ENCODE measurements at places on chromosomes 2 and 18.

DNA sequence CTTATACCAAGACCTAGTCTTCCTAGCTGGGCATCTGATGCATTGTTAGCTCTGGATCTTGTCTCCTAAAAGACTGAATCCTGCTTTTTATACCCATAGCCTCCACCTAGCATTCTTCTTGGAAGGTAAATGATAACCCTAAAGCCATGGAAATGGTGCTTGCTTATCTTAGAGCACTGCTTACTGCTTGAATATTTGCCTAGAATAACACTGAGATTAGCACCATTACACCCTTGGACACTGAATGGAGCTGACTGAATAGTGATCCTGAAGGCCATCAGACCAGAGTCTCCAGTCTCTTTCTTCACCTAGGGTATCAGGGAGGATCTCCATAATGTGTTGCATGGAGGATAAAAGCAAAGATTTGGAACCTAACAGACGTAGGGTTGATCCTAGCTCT is 50.3 kb upstream of the UGP2 start:
- H3K27me3 ChIP-seq = no peaks in the 10 kb centered on the region
- no peaks in the 10 kb centered on the region for H3K36me3 ChIP-seq
- DNase-seq = no peak
- no peak overlapping the region for H3K27ac ChIP-seq
- H3K4me1 ChIP-seq = no peaks in the 10 kb centered on the region
- no peak overlapping the region for H3K4me3 ChIP-seq

- H3K4me1 ChIP-seq = no peaks in the 10 kb centered on the region
- no peak overlapping the region for H3K27ac ChIP-seq
- DNase-seq = no peak
- no peak overlapping the region for H3K4me3 ChIP-seq
- H3K36me3 ChIP-seq = no peaks in the 10 kb centered on the region
These were observed 233.2 kb upstream of the SMAD7 start for GRCh38 chr18:49183921-49184320.

DNA sequence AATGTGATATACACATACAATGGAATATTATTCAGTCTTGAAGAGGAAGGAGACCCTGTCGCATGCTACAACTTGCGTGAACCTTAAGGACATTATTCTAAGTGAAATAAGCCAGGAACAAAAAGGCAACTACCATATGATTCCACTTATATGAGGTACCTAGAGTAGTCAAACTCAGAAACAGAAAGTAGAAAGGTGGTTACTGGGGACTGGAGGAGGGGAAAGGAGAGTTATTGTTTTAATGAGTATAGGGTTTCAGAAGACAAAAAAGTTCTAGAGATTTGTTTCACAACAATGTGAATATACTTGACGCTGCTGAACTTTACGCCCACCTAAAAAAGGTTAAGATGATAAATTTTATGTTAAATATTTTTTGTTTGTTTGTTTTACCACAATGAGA is 47.0 kb downstream of the CXCR4 start:
- DNase-seq = no peak
- H3K27me3 ChIP-seq = no peaks in the 10 kb centered on the region
- no peak overlapping the region for H3K27ac ChIP-seq
- H3K4me1 ChIP-seq = no peaks in the 10 kb centered on the region

DNA sequence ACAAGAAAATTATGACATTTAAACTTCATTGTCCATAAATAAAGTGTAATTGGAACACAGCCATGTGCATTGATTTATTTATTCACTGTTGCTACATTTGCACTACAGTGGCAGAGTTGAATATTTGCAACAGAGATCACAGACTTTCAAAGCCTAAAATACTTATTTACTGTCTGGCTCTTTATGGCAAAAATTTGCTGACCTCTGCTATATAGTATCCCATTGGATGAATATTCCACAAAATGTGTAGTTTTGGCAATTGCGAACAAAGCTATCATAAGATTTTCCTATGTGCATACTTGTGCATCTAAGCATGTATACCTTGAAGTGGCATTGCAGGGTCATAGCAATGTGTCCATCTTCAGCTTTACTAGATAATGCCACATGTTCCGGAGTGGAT is 32.1 kb downstream of the CCDC85A start:
- H3K4me1 ChIP-seq = no peaks in the 10 kb centered on the region
- no peak overlapping the region for H3K27ac ChIP-seq
- DNase-seq = no peak
- no peaks in the 10 kb centered on the region for H3K27me3 ChIP-seq
- H3K36me3 ChIP-seq = no peaks in the 10 kb centered on the region

DNA sequence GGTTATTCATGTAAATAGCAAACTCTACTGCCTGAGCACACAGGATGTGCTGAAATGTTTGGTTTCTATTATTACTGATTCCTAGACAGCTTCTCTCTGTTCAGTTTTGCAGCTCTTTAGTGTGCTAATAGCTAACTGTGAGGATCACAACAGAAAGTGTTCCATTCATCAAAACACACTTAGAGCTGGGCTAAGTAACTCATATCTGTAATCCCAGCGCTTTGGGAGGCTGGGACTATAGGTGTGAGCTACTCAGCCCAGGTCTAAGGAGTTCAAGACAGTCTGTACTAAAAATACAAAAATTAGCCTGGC is 63.2 kb downstream of the MOGAT1 start:
- H3K4me1 ChIP-seq = no peaks in the 10 kb centered on the region
- no peaks in the 10 kb centered on the region for H3K27me3 ChIP-seq
- H3K27ac ChIP-seq = no peak overlapping the region
- DNase-seq = no peak
- no peaks in the 10 kb centered on the region for H3K36me3 ChIP-seq
- no peak overlapping the region for H3K4me3 ChIP-seq

DNA sequence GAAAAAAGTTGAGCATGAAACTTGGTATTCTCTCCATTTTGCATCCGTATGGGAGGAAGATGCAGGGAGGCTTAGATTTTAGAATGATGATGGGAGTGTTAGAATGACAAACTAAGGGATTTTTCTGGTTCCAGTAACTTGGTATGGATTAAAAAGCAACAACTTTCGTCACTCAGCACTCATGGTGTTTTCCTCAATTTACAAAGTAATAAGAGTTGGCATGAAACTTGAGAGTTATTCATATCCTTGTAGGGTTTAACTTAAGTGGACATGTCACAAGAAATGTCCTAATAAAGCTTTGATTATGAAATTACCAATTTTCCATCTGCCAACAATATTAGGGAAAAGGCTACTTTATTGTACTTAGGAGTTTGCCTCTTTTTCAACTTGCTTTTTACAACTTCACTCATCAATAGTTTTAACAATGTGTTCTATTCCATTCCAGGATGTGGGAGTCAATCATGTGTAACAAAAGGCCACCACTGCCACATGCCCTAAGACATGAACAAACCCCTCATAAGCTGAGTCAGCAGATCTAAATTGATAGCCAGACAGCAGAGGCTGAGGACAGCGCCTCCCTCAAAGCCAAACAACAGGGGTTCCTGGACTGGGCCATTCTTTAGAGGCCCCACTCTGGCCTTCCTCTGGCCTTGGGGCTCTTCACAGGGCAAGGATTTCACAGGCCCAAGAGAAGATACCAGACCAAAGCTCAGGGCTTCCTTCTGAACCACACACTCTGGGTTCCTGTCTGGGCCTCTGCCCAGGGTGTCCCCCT is 265.8 kb downstream of the TNS1 start:
- H3K27me3 ChIP-seq = no peaks in the 10 kb centered on the region
- peaks cover 13% of the 10 kb centered on the region for H3K4me1 ChIP-seq
- H3K27ac ChIP-seq = no peak overlapping the region
- DNase-seq = no peak
- H3K36me3 ChIP-seq = no peaks in the 10 kb centered on the region

GRCh38 chr2:118319271-118319684 is 231.0 kb downstream of the INSIG2 start:
- H3K4me1 ChIP-seq = peaks cover 8% of the 10 kb centered on the region
- no peaks in the 10 kb centered on the region for H3K36me3 ChIP-seq
- no peak overlapping the region for H3K4me3 ChIP-seq
- no peak for DNase-seq

DNA sequence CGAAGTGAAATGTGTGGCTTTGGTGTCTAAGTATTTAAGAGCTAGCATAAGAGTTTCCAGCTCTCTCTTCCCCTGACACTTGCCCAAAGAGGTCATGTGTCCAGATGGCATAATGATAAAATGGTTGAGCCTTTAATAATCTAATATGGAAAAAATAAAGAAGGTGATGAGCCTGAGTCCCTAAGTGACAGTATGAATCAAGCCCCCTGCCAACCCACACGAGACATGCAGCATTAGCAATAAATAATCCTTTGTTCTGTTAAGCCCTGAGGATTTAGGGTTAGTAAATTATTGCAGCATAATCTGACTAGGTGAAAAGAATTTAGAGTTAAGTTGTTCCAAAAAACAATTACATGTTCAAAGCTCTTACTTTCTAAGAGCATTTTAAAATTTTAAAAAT is 217.2 kb upstream of the CCDC150 start:
- no peaks in the 10 kb centered on the region for H3K27me3 ChIP-seq
- DNase-seq = no peak
- H3K4me3 ChIP-seq = no peak overlapping the region
- no peaks in the 10 kb centered on the region for H3K4me1 ChIP-seq
- H3K36me3 ChIP-seq = no peaks in the 10 kb centered on the region
- H3K27ac ChIP-seq = no peak overlapping the region

- no peak for DNase-seq
- no peaks in the 10 kb centered on the region for H3K27me3 ChIP-seq
- H3K4me1 ChIP-seq = no peaks in the 10 kb centered on the region
- H3K27ac ChIP-seq = no peak overlapping the region
These were observed 695.4 kb upstream of the ID2 start for GRCh38 chr2:7986431-7986830.

DNA sequence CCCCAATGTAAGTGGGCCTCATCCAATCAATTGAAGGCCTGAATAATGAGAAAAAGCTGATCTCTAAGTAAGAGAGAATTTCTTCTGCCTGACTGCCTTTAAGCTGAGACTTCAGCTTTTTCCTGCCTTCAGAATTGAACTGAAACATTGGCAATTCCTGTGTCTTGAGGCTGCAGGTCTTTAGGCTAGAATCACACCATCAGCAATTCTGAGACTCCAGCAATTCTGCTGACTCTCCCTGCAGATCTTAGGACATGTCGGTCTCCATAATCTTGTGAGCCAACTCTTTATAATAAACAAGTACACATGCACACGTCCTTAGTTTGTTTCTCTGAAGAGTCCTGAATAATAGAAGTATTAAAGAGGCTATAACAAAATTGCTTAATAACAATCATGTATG is 209.1 kb downstream of the FSIP2 start:
- H3K27ac ChIP-seq = no peak overlapping the region
- DNase-seq = no peak
- H3K36me3 ChIP-seq = no peaks in the 10 kb centered on the region
- no peak overlapping the region for H3K4me3 ChIP-seq
- no peaks in the 10 kb centered on the region for H3K27me3 ChIP-seq

- H3K27ac ChIP-seq = peak overlapping the region; percentile 89
- H3K4me1 ChIP-seq = peaks cover 65% of the 10 kb centered on the region
- no peaks in the 10 kb centered on the region for H3K36me3 ChIP-seq
- H3K27me3 ChIP-seq = no peaks in the 10 kb centered on the region
- H3K4me3 ChIP-seq = no peak overlapping the region
These were observed 18.2 kb downstream of the GNLY start for GRCh38 chr2:85712336-85712735.

- H3K4me3 ChIP-seq = no peak overlapping the region
- no peaks in the 10 kb centered on the region for H3K27me3 ChIP-seq
- no peak for DNase-seq
- H3K36me3 ChIP-seq = no peaks in the 10 kb centered on the region
- no peaks in the 10 kb centered on the region for H3K4me1 ChIP-seq
These were observed 226.6 kb downstream of the NAPG start for GRCh38 chr18:10752382-10752781.

GRCh38 chr2:38074764-38075506 is 1.0 kb downstream of the CYP1B1 start:
- H3K27ac ChIP-seq = peak overlapping the region; percentile 94
- H3K36me3 ChIP-seq = peaks cover 6% of the 10 kb centered on the region
- H3K4me3 ChIP-seq = peak overlapping the region; percentile 42
- H3K4me1 ChIP-seq = peaks cover 65% of the 10 kb centered on the region
- no peak for DNase-seq
- H3K27me3 ChIP-seq = peaks cover 22% of the 10 kb centered on the region

GRCh38 chr18:42271647-42272414 is 316.8 kb downstream of the PIK3C3 start:
- no peak overlapping the region for H3K4me3 ChIP-seq
- H3K27ac ChIP-seq = no peak overlapping the region
- H3K36me3 ChIP-seq = no peaks in the 10 kb centered on the region
- DNase-seq = no peak
- H3K27me3 ChIP-seq = no peaks in the 10 kb centered on the region
- peaks cover 16% of the 10 kb centered on the region for H3K4me1 ChIP-seq

GRCh38 chr2:149616681-149617456 is 29.3 kb upstream of the MMADHC start:
- DNase-seq = no peak
- H3K27me3 ChIP-seq = no peaks in the 10 kb centered on the region
- H3K36me3 ChIP-seq = no peaks in the 10 kb centered on the region

- peaks cover 33% of the 10 kb centered on the region for H3K4me1 ChIP-seq
These were observed 49.9 kb downstream of the TCF7L1 start for GRCh38 chr2:85183076-85183475.

- no peak overlapping the region for H3K4me3 ChIP-seq
- H3K27me3 ChIP-seq = no peaks in the 10 kb centered on the region
- H3K27ac ChIP-seq = no peak overlapping the region
- no peaks in the 10 kb centered on the region for H3K36me3 ChIP-seq
- H3K4me1 ChIP-seq = no peaks in the 10 kb centered on the region
- no peak for DNase-seq
These were observed 11.6 kb upstream of the RBFA start for GRCh38 chr18:80022613-80023012.

- no peaks in the 10 kb centered on the region for H3K4me1 ChIP-seq
- H3K4me3 ChIP-seq = no peak overlapping the region
- no peaks in the 10 kb centered on the region for H3K36me3 ChIP-seq
These were observed 12.1 kb downstream of the FMNL2 start for GRCh38 chr2:152347076-152347475.

DNA sequence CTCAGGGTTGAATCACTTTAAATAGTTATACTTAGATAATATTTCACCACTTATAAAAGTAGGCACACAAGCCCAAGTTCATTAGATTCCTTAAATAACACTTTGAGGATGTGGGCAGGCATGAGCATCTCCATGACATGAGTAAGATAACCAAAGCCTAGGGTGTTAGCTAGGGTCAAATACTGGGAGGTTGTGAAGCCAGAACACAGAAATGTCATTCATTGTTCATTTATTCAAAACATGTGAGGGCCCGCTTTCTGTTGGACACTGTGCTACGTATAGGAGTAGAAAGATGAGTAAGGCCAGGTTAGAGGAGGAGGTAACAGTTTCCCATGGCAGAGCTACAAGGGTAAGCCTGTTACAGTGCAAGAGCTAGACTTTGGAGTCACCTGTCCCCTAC is 93.5 kb upstream of the NEDD4L start:
- DNase-seq = no peak
- no peak overlapping the region for H3K27ac ChIP-seq
- no peaks in the 10 kb centered on the region for H3K4me1 ChIP-seq
- no peaks in the 10 kb centered on the region for H3K36me3 ChIP-seq
- H3K4me3 ChIP-seq = no peak overlapping the region

- no peak overlapping the region for H3K27ac ChIP-seq
- DNase-seq = no peak
- H3K4me1 ChIP-seq = peaks cover 94% of the 10 kb centered on the region
- H3K27me3 ChIP-seq = no peaks in the 10 kb centered on the region
- H3K4me3 ChIP-seq = no peak overlapping the region
- H3K36me3 ChIP-seq = no peaks in the 10 kb centered on the region
These were observed 7.3 kb downstream of the PPP3R1 start for GRCh38 chr2:68245066-68245465.

- no peaks in the 10 kb centered on the region for H3K36me3 ChIP-seq
- H3K27ac ChIP-seq = no peak overlapping the region
- DNase-seq = no peak
- H3K27me3 ChIP-seq = no peaks in the 10 kb centered on the region
- no peak overlapping the region for H3K4me3 ChIP-seq
- no peaks in the 10 kb centered on the region for H3K4me1 ChIP-seq
These were observed 443.9 kb upstream of the ZNF804A start for GRCh38 chr2:184154438-184154837.

All from tibial nerve (tissue), 4 donors.